ENCODE measurements at places on chromosomes 12 and 14.

DNA sequence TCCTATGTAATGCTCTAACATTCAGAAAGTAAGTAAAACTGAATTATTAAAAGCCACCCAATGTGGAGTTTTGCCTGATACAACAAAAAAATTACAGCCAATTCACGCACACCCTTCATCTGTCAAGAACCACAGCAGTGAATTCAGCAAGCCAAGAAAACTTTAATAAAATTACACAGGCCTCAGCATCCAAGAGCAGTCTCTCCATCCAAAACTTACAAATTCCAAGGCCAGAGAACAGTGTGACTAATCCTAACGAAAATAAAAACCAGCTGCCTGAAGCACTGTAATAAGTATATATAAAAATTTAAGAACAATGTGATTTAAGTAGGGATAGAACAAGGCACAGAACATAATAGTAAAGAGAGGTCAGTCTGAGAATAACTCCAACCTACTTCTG is 54.2 kb downstream of the SIX6 start:
- DNase-seq = no peak

DNA sequence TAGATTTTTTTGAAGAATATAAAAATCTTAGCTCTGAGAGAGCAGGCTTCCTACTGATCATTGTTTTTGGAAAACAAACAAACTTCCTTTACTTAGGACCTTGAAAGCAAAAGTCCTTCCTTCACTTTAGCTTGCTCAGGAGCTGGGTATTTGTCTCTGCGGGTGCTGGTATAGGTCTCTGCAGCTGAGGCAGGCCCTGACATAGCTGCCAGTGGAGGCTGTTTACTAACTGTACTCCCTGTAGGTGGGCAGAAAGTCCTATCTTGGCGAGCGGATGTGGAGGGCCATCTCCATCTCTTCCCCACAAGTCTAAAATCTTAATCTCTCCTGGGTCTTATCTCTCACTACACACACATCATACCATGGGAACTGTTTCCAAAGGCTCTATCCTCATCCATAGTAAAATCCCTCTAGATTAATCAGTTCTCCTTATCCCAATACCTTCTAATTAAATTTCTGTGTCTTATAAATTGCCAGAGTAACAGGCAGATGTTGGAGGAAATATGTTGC is 4.1 kb upstream of the MIA2 start:
- no peak for DNase-seq

DNA sequence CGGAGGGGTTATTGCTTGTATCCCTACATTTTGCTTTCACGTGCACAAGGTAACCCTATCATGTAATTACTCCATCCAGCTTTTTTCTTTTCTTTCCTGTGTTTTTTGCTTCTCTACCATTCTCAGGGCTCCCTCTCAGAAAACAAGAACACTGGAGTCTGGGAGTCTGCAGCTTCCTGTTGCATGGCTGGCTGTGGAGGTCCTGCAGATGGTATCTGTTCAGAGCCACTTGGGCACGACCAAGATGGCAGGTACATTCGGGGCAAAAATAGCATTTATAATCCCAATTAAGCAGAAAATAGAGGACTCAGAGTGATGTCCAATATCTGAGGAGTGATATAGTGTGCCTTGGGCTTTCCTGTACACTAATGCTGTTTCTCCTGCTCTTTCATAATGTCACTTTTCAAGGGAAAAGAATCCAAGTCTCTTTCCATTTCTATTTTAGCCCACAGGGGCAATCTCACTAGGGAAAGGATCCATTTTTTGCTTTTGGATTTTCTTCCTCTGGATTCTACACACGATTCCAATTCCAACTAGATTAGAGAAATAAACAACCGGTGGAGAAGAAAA is 3.2 kb upstream of the NUMB start:
- DNase-seq = no peak

DNA sequence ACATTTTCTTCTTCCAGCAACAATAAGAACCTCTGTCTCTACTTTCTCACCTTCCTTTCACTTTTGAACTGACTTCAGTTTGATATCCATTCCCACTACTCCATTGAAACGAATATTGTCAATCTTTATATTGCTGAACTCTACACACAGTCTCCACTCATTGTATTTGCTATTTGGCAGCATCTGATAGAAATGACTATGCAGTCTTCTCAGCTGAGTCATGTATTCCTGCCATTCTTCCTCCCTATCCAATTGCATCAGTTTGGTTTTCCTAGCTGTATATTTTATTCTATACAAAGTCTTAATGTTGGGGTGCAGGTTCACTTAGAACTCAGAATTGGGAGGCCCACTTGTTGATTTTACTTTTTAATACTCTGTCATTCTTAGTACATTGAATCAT is 107.5 kb upstream of the CPNE8 start:
- no peak for DNase-seq

DNA sequence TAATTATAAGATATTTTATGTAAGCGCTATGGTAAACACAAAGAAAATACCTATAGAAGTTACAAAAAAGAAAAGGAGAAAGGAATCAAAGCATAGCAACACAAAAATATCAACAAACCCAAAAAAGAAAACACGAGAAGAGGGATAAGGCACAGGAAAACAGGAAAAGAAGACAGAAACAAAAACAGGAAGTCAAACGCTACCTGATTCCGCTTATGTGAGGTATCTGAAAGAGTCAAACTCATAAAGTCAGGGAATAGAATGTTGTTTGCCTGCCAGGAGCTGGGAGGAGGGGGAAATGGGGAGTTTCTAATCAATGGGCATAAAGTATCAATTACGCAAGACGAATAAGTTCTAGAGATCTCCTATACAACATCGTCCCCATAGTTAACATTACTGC is 39.9 kb upstream of the GPR132 start:
- DNase-seq = no peak

DNA sequence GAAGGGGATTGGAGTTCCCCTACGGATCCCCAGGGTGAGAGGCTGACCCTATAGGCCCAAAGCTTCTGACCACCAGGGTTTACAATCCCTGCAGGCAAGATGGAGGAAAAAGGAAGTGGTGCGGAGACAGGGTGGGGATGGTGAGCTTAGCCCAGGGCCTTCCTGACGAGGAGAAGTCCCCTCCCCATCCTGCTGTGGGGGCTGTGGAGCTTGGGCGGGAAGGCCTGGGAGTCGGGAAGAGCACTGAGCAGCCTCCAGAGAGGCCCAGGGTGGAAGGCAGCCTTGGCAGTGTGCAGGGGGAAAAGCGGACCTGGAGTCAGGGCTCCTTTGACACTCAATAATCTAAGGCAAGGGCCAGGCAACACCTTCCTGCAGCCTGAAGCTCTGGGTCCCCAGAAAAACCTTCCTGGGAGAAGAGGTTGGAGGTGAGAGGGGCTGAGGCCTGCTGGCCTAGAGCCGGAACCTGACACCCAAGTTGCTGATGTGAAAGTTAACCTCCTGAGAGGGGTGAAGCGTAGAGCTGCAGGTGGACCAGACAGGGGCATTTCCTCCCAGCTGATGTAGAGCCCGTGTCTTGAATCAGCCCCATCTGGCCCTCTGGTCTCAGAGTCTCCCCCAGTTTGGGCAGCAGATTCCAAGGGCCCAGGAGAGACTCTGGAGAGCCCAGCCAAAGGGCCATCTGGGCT is 6.0 kb downstream of the HDAC7 start:
- DNase-seq = no peak

- no peak for DNase-seq
Measured at GRCh38 chr12:88208661-88209060, 66.6 kb downstream of the TMTC3 start.

DNA sequence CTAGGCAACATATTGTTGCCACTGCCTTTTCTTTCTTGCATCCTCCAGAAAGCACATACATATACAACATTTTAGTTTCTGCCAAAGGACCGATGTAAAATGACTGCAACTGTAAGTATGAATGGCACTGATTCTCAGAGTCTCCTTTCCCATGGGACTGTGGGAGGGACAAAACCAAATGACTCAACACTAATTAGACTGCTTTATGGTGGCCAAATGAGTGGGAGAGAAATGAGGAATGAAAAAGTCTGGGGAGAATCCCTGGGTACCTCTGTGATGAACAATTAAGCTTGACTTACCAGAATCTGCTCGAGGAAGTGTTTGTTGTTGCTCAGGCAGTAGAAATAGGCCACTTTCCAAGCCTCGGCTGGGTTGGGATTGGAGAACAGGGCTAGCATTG is 10.1 kb downstream of the ZFYVE26 start:
- no peak for DNase-seq

DNA sequence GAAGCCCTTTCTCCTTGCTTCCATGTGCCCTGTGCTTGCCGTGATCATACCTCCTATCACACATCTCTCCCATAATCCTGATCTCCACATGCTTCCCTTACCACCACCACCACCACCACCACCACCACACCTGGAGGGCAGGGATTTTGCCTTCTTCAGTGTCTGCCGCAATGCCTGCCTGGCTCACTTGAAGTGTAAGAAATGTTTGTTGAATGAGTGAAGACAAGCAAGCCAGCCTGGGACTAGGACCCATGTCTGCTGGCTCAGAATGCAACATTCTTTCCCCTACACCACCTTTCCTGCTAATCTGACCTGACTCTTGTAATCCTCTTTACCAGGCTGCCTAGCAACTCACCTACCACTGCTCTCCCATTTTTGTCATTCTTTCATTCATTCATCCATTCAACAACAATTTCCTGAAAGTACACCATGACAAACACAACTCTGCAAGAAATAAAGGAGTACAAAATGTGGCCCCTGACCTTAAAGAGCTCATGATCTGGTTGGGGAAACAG is 3.5 kb upstream of the NID2 start:
- no peak for DNase-seq

DNA sequence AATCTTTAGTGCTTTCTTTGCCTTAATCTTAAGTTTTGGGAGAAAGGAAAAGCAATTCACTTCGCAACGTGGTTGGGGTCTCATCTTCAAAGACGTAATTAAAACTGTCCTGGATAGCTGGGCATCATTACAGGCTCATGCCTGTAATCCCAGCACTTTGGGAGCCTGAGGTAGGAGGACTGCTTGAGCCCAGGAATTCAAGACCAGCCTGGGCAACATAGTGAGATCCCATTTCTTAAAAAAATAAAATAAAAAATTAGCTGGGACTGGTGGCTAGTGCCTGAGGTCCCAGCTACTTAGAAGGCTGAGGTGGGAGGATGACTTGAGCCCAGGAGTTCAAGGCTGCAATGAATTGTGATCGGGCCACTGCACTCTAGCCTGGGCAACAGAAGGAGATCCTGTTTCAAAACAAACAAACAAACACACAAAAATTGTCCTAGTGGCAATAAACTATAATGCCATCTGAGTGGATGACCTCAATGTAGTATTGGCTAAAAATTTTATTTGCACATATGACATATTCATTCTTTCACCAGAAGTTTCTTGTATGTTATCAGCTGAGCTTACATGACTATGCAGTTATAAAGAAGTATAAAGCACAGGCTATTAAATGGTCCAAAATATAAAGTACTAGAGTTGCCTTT is 1.6 kb upstream of the MNAT1 start:
- no peak for DNase-seq

- no peak for DNase-seq
Measured at GRCh38 chr12:11209113-11209512, 22.4 kb upstream of the TAS2R42 start.

DNA sequence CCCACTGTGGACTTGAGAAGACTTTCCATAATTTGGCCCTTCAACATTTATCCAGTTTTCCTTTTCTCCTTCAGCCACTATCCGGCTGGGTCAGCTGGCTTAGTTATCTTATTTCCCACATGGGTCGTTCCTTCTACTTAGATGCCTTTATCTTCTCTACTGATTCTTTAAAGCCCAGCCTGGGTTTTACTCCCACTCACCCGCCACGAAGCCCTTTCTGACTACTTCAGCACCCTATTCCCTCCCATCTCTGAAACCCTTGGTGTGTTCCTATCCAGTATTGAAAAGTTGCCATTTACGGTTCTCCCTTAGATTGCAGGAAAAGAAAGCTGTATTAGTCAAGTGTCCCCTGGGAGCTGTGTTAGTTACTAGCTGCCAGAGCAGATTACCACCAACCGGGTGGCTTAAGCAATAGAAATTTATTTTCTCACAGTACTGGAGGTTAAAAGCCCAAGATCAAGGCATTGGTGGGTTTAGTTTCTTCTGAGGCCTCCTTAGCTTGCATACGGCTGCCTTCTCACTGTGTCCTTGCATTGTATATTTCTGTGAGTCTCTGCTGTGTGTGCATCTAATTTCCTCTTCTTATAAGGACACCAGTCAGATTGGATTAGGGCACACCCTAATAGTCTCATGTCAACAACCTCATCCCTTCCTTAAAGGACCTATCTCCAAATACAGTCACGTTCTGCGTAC is 105.5 kb downstream of the GPATCH2L start:
- DNase-seq = no peak

GRCh38 chr12:7608184-7608911 is 57.4 kb downstream of the APOBEC1 start:
- DNase-seq = no peak

GRCh38 chr12:43453761-43454160 is 98.2 kb downstream of the ADAMTS20 start:
- DNase-seq = no peak

- DNase-seq = peak; percentile 81
Measured at GRCh38 chr12:53213348-53213747, 6.3 kb upstream of the ITGB7 start.

DNA sequence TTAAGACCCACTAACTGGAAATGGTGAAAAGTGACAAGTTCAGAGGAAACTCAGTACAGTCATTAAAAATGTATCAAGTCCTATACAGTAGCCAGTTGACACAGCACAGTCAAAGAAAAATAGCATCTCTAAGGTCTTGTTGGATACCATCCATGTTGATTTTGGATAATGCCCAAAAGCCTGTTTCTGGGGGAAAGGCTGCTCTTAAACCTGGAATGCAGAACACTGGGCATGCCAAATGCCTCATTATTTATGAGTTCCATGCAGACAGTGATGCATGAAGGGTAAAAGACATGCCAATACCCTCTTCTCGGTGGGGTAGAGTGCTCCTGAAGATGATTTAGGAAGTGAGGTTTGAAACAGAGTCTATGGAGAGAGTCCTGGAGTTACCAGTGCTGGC is 29.6 kb downstream of the KCNK13 start:
- DNase-seq = no peak

DNA sequence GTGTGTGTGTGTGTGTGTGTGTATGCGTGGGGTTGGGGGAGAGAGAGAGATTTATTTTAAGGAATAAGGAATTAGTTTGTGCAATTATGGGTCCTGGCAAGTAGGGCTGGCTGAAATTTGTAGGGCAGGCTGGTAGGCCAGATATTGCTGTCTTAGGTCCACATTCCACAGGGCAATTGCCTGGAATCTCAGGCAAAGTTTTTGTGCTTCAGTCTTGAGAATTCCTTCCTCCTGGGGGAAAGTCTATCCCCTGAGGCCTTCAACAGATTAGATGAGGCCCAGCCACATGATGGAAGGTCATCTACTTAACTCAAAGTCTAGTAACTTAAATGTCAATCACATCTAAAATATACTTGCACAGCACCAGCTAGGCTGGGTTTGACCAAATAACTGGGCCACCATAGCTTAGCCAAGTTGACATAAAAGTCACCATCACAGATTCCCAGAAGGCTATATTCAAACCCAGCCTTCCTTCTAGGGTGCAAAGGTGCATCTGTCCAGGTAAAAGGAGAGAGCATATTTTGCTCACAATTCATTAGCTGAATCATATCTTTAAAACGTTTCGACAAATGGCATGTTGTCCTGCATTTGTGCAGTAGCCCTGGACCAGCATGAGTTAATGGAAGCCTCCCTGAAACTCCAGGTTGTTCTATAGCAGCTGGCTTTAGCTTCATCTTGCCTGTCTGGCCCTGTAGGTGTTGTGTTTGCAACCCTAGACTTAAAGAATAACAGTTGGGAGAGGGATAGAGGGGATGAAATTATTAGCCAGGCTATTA is 63.1 kb downstream of the C14orf132 start:
- DNase-seq = no peak

- no peak for DNase-seq
Measured at GRCh38 chr14:55869397-55870049, 248.7 kb upstream of the PELI2 start.
